Thymus (tissue), 14 donors: ENCODE measurements at places on chromosomes 5 and 9. TPM values are rescaled to one million over a fixed set of nuclear protein-coding genes. Genes with fewer than 3 reads are reported as not detected.

Gene LHX6
- polyA plus RNA-seq, result 1.1 TPM

Gene SPRY4
- 2.0 TPM for polyA plus RNA-seq

Gene CDH18
- 0.05 TPM for polyA plus RNA-seq

Gene NPDC1
- 71.1 TPM for polyA plus RNA-seq

Gene PCDHB5
- 1.0 TPM for polyA plus RNA-seq

Gene GCNT1
- 5.3 TPM for polyA plus RNA-seq

Gene ANKRD31
- polyA plus RNA-seq, result 0.64 TPM

Gene PHF24
- 0.37 TPM for polyA plus RNA-seq

Gene SLC6A18
- polyA plus RNA-seq, result 0.05 TPM

Gene TLR4
- polyA plus RNA-seq, result 4.7 TPM

Gene XPA
- polyA plus RNA-seq, result 27.3 TPM

Gene SURF1
- 84.0 TPM for polyA plus RNA-seq

Gene ANKRD55
- 6.7 TPM for polyA plus RNA-seq

Gene WWC1
- polyA plus RNA-seq, result 6.0 TPM

Gene WDR38
- polyA plus RNA-seq, result 0.30 TPM

Gene NDOR1
- 20.4 TPM for polyA plus RNA-seq
